Large intestine (tissue), 12 donors: ENCODE measurements at places on chromosomes 4 and X. TPM values are rescaled to one million over a fixed set of nuclear protein-coding genes. Genes with fewer than 3 reads are reported as not detected.

The FGD1 gene
- 8.0 TPM for polyA plus RNA-seq

The FHIP1A gene
- polyA plus RNA-seq: 5.0 TPM

The PPP2R3B gene
- 15.0 TPM for polyA plus RNA-seq

The NHSL2 gene
- 3.3 TPM for polyA plus RNA-seq

The PAQR3 gene
- 14.7 TPM for polyA plus RNA-seq
